ENCODE measurements at places on chromosomes 11 and 22. TPM values are rescaled to one million over a fixed set of nuclear protein-coding genes. Genes with fewer than 3 reads are reported as not detected.

TMEM132A gene
- 60.7 TPM for total RNA-seq

DNA sequence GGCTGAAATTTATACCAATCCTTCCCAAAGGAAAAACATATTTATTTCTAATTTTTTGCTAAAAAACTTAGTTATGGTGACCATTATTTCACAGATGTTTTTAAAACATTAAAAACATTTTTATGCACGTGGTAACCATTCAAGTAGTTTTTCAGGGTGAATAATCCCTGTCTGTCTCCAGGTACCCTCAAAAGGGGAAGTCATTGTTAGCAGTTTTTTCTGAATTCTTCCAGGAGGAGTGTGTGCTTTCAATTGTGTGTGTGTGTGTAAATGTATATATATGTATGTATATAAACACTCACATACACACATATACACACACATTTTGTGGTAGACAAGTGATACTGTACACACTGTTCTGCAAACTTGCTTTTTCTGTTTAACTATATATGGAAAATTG is 43.9 kb downstream of the MIAT start:
- DNase-seq, result no peak

TIMM8B gene
- total RNA-seq, result 36.3 TPM

HORMAD2 gene
- total RNA-seq, result not detected

DNA sequence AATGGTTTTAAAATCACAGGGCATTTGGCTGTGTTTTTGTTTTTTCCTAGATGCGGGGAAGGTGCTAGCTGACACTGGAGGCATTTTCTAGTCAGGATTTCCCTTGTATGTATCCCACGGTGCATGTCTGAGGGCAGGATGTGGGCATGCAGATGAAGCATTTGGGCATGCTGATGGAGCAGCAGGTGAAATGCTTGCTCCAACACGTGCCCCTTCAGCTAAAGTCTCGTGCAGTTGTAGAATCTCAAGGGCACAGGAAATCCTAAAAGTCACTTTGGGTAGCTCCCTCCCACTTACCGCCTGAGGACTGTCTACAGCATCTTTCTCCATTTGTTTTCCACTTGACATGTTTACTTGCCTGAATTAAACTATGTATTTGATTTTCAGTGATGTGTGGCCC is 429.4 kb upstream of the B3GAT1 start:
- DNase-seq, result no peak

GRCh38 chr11:22828373-22828772 is 1.2 kb downstream of the SVIP start:
- peak; percentile 2 for DNase-seq

DNA sequence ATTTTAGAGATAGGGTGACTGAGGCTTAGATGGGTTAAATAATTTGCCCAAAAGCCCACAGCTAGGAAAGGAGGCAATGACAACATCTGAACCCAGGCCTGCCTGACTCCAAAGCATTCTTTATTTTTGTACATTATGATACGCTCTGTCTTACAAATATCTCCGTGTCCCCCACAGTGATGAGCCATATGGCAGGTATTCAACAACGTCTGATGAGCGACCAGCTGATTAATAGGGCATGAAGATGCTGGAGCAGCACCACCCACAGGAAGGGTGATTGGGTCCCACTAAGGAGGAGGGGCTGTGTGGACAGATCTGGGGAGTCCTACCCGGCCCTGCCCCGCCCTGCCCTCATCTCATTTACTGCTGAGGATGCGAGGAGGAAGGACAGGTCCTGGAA is 380.6 kb downstream of the CADM1 start:
- no peak for DNase-seq

DNA sequence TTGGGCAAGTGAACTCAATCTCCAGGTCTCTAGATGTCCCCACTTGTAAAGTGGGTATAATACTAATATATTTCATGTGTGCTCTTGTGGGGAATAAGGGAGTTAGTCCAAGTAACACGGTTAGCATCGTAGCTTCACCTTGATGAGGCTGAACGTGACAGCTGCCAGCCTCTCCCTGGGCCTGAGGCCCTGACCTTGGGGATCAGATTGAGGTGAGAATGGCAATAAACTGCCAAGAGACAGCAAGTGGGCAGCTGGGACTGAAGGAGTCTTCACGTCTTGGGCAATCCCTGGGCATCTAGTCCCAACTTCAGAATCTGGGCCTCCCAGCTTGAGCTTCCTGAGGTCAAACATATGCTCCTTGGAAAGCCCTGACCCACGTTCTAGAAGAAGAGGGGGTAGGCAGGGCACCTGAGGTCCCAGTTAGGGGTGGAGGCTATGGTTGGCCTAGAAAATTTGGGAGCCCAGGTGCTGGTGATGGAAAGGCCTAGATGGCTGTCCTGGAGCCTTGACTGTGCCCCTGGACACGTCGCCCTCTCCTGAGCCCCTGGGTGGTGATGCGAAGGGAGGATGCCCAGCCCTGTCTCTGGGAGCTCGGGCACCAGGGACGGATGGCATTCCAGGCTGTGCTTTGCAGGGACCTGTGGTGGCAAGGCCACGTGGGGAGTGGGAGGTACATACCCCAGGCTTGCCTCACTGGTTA is 23.4 kb downstream of the ADAMTS15 start:
- DNase-seq, result no peak

GRCh38 chr11:117371453-117371852 is 43.8 kb downstream of the CEP164 start:
- DNase-seq, result no peak

GRCh38 chr22:27554106-27554811 is 247.3 kb downstream of the MN1 start:
- no peak for DNase-seq

CLDN5 gene
- total RNA-seq, result not detected

DNA sequence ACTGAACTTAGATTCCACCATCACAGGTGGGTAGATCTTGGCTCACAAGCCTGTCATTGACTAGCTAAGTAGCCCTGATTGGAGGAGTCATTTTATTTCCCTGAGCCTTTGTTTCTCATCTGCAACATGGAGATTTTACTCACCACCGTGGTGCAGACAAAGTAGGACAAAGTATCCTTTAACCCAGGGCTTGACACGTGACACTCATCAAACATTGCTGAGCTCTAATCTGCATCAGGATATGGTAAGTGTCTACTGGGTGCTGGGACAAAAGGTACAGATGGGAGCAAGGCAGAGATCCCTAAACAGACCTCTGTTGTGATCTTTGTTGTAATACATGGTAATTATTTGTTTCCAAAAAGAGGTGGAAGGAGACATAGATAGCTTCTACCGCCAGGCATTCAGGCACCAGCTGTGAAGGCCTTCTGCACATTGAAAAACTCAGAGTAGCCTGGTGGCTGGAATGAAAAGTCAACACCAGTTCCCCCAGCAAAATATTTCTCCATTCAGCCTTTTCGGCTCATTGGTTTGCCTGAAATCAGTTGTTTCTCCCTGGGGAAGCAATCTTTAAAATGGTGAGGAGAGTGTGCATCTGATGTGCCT is 18.3 kb upstream of the MICAL2 start:
- DNase-seq, result no peak

GRCh38 chr11:27648840-27649239 is 51.4 kb downstream of the BDNF start:
- DNase-seq, result no peak

Measured in SJSA1 (cell line).